ENCODE measurements at places on chromosomes 7 and 10. TPM values are rescaled to one million over a fixed set of nuclear protein-coding genes. Genes with fewer than 3 reads are reported as not detected.

SCD gene
- 147 TPM for total RNA-seq

MBL2 gene
- not detected for total RNA-seq

DRGX gene
- total RNA-seq, result not detected

NXPH1 gene
- total RNA-seq, result not detected

MTERF1 gene
- total RNA-seq, result 10.3 TPM

NODAL gene
- not detected for total RNA-seq

NACAD gene
- total RNA-seq, result 0.16 TPM

ENTPD1 gene
- not detected for total RNA-seq

EXOC6 gene
- total RNA-seq, result 19.2 TPM

ITPRID1 gene
- total RNA-seq, result not detected

PTER gene
- 13.4 TPM for total RNA-seq

ANK3 gene
- 0.47 TPM for total RNA-seq

CCL24 gene
- not detected for total RNA-seq

OR2A1 gene
- not detected for total RNA-seq

Measured in A549 treated with CpdA at 1 μM for 4 hours (cell line).